A549 treated with GW870086 at 1 μM for 4 hours (cell line): ENCODE measurements at places on chromosomes 4 and X. TPM values are rescaled to one million over a fixed set of nuclear protein-coding genes. Genes with fewer than 3 reads are reported as not detected.

Gene RBM46
- not detected in 5 replicates for total RNA-seq

Gene GAB1
- total RNA-seq: 2.0 to 2.9 TPM (median 2.3 TPM) in 5 replicates

Gene TMEM156
- 20.6 to 25.8 TPM (median 22.9 TPM) in 5 replicates for total RNA-seq

Gene PRRG3
- not detected in 5 replicates for total RNA-seq
